MCF 10A (cell line): ENCODE measurements at places on chromosomes 12 and 14.

DNA sequence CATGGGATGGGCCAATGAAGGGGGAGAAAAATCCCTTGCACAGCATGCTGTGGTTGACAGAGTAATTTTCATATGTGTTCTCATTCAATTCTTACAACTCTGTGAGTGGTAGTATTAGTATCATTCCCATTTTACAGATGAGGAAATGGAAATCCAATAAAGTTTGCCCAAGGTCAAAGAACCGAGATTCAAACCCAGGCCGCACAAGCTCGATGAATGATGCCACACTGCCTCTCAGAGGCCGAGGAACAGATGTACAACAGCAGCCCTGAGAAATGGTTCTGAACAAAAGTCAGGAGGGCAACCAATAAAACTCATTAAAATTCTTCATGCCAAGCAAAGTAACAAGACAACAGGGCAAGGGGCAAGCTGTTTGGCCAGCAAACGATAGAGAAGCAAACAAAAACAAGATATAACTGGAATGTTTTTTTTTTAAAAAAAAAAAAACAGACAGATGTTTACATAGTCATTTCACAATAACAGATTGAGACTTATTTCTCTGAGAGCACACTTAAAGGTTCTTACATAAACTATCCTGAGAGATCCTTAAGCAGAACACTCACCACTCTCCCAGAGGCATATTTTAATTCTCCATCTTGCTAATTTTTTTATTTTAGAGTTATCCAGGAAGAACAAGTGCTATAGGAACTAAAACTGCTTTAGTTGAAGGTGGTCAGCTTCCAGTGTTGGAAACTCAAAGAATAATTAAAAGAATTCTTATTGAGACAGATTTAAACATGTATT, 85.8 kb downstream of the EXOC5 start:
- DNase-seq: peak; percentile 45

GRCh38 chr14:65661865-65662264, 249.3 kb downstream of the FUT8 start:
- no peak for DNase-seq

DNA sequence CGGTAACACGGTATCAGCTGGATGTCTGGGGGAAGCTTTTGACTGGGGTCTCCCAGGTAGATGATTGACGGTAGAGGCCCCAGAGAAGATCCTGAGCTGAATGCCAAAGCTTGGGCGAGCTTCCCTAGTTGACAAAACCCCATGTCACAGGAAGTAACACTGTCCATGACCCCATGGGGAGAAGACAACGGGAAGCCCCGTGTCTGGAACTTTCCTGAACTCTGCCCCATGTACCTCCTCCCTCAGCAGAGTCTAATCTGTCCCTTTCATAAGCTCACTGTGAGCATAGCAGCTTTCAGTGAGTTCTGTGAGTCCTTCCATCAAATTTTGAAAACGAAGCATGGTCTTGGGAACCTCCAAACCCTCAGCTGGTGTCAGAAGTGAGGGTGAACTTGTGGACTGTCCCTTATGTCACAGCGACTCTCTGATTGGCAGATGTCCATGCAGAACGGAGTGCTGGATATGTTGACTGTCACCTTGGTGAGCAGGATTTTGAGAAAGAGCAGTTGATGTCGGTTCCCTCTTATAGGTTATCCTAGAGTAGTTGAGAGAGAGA, 29.7 kb upstream of the BEGAIN start:
- DNase-seq: no peak

DNA sequence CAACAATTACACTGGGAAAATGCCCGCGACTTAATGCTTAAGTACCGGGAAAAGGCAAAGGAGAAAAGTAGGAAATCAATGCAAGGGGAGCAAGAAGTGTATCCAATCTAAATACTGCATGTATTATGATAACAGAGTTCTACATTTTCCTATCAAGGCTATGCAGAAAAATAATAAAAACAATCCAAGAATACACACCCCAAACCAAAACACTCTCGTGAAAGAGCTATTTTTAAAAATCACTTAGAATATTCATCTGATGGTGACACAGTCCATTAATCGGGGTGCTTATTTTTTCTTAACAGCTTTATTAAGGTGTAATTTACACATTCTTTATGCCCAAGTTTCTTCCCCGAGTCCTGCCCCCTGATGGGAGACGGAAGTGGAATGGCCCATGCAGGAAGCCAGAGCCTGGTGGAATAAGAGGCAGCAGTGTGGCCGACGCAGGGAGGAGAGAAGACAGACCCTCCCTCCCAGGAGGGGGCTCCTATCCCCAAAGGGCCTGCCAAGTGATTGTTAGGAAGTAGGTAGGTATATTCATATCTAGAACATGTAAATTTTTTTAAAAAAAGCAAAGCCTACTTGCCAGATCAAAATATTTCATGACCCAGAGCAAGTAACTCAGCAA, 174.3 kb downstream of the FOXN3 start:
- DNase-seq: no peak

GRCh38 chr12:53044896-53045695, 4.8 kb upstream of the TNS2 start:
- no peak for DNase-seq

GRCh38 chr12:54608769-54609168, 20.3 kb upstream of the PPP1R1A start:
- DNase-seq: no peak

DNA sequence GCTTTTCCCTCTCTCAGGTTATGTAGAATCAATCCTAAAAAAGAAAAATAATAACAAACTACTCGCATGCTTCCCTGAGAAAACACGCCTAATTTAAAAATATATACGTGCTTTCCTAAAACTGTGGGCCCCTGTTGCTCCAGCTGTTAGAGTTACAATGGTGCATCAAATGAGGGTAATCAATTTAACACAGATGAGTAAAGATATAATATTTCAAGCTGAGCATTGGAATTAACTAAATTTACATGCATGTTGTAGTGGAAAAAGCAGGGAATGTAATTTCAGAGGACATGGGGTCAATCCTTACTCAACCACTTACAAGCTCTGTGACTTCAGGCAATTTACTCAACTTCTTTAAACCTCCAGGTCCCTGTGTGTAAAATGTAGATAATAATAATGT, 22.4 kb upstream of the LGR5 start:
- no peak for DNase-seq

DNA sequence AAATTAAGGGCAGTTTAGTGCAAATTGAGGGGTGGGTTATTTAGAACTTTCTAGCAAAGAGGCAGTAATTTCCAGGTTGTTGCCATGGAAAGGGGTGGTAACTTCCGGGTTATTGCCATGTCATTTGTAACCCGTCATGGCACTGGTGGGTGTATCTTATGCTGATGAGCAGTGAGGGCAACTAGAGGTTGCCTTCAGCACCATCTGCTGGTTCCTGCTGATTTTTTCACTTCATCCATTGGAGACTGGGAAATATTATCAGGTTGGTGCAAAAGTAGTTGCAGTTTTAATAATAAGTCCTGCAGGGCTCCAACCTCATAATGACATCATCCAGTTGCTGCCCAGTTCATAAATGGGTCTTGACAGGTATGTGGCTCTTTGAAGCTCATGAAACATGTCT, 24.4 kb upstream of the SERPINA4 start:
- peak; percentile 58 for DNase-seq

- no peak for DNase-seq
Observed at GRCh38 chr12:102120564-102120873, 536 bp downstream of the PARPBP start.

DNA sequence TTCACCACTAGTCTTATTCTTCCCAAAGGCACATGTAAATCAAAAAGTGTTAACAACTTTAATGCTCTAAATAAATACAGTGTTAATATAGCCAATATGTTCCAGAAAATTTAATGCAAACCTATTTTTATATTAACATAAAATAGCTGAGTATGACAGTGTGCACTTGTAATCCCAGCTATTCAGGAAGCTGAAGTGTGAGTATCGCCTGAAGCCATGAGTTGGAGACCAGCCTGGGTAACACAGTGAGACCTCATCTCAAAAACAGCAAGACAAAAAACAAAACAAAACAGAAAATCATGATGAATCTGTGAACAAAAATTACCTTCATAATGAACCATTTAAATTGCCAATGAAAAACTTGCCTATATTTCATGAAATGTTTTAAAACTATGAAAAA, 798.9 kb downstream of the SLC6A15 start:
- DNase-seq: no peak

DNA sequence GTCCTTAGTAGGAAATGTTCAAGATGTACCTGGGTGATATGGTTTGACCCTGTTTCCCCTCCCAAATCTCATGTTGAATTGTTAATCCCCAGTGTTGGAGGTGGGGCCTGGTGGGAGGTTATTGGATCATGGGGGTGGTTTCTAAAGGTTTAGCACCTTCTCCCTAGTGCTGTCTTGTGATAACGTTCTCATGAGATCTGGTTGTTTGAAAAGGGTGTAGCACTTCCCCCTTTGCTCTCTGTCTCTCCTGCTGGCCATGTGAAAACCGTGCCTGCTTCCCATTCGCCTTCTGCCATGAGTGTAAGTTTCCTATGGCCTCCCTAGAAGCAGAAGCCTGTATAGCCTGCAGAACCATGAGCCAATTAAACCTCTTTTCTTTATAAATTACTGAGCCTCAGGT, 353.0 kb upstream of the SFSWAP start:
- DNase-seq: no peak

- no peak for DNase-seq
Observed at GRCh38 chr12:81819991-81820633, 61.0 kb upstream of the PPFIA2 start.

DNA sequence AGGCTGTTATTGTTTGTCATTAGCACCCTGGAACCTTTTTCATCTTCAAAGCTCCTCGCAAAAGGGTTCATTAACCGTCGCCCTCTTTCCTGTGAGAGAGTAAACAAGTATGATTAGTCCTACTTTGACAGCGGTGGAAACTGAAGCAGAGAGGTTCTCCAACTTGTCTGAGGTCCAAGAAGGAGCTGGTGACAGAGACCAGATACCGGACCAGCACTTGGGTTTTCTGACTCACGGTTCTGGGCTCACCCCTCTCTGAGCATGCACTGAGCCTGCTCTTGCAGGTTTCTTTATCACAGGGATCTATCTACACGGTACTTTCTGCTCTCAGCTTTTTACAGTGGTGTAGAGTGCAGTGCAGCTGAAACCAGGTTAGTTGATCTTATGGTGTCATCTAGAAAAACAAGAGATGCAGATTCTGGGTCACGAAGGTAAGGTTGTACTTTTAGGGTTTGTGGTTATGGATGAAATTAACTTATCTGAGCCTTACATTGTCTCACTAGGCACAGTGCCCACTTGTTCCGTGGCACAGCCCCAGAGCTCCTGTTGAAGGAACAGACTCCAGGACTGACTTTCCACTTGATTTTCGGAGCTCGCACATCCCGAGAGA, 62.1 kb downstream of the PPP2R5C start:
- no peak for DNase-seq

GRCh38 chr14:102590667-102591099, 1.8 kb upstream of the RCOR1 start:
- peak; percentile 64 for DNase-seq

DNA sequence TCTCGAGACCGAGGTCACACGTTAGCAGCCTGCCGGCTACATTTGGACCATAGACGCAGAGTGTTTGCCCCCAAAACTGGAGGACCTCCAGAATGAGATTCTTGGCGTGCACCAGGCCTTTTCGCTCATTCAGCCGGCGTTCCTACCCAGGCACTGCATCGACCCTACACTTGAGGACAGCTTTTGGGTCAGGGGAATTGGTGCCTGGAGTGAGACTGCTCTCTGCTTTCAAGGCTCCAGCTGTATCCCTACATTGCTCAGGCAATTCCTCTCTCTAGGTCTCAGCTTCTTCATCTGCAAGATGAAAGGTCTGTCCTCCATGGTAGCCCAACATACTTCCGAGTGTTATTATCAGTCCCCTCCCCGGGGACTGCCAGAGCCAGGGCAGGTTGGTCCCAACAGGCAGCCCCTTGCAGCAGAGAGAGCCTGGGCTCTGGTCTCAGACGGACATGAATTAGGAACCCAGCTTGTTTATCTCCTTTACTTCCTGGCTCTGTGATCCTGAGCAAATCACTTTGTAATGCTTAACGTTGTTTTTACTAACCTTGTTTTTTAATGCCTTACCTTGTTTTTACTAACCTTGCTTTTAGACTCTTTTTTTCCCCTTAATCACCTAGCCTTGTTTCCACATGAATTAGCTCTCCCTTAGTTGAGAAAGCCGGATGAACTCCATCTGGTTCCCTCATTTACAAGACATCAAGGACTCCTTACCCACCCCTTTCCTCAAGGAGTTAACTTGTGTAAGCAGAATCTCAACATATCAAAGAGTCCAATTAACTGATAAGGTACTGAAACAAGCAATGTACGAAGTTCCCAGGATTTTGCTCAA, 892 bp downstream of the TCHP start:
- peak; percentile 11 for DNase-seq

GRCh38 chr14:61518403-61518802, 176.9 kb upstream of the HIF1A start:
- DNase-seq: no peak

GRCh38 chr12:88552610-88553079, 27.6 kb downstream of the KITLG start:
- peak; percentile 27 for DNase-seq

GRCh38 chr12:52945389-52946232, 3.3 kb upstream of the KRT18 start:
- DNase-seq: peak; percentile 49

DNA sequence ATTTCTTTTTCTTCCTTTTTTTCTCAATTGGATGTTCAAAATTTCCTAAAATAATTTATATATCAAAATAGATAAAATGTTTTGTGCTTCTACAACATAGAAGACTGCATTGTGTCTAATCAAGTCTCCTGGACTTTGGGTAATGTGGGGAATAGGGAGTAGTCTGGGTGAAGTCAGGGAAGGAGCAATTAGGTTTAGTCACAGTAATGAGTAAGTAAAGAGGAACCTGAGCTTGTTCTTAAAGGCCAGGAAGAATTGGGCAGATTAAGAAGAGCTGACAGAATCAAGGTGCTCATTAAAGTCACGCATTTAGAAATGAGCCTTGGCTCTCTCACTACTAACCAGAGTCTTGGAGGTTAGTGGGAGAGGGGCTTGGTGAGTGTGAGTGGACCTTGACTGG, 233.3 kb upstream of the SSTR1 start:
- no peak for DNase-seq

DNA sequence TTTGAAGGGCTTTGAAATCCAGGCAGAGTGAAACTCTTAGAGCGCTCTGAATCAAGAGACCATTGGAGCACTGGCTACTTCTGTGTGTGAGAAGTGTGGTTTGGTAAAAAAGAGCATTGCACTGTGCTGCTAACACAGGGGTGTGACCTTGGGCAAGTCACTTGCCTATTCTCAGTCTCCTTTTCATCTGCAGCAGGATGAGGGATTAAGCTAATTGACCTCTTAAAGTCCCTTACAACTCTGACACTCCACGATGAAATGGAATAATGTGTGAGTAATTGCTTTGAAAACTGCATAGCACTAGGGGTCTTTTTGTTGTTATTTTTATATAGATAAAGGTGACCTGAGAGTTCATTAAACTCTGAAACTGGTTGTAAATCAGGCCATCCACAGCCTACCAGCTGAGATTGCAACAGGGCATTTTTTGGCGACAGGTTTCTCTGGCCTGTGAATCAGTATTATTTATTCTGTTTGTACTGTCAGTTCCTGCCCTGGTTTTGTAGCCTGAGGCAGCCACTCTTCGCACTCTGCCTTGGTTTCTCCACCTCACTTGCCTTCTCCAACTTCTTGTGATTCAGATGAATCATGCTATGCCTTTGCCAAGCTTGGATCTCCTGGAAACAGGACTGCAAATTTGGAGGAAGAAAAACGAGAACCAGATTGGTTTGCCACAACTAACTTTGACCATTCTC, 159.9 kb upstream of the PARP11 start:
- peak; percentile 96 for DNase-seq
